Thymus (tissue), 14 donors: ENCODE measurements at places on chromosomes 5 and 9. TPM values are rescaled to one million over a fixed set of nuclear protein-coding genes. Genes with fewer than 3 reads are reported as not detected.

The SEMA5A gene
- total RNA-seq = 2.5 TPM

The ABCA1 gene
- total RNA-seq = 14.6 TPM

The LEAP2 gene
- 1.5 TPM for total RNA-seq

The FBXO38 gene
- 49.9 TPM for total RNA-seq

The SPINK13 gene
- not detected for total RNA-seq

The ORM2 gene
- 0.38 TPM for total RNA-seq

- no peak overlapping the region for H3K4me3 ChIP-seq
- H3K4me1 ChIP-seq = no peaks in the 10 kb centered on the region
- H3K36me3 ChIP-seq = no peaks in the 10 kb centered on the region
Observed at GRCh38 chr5:175381130-175381529, 62.9 kb downstream of the DRD1 start.

GRCh38 chr9:93577078-93577974 is 942 bp downstream of the PHF2 start:
- peak overlapping the region; percentile 15 for H3K27ac ChIP-seq
- peaks cover 44% of the 10 kb centered on the region for H3K4me1 ChIP-seq
- H3K27me3 ChIP-seq = no peaks in the 10 kb centered on the region
- peak overlapping the region; percentile 52 for H3K4me3 ChIP-seq
- no peaks in the 10 kb centered on the region for H3K36me3 ChIP-seq

- no peak overlapping the region for H3K27ac ChIP-seq
- no peak overlapping the region for H3K4me3 ChIP-seq
- DNase-seq = no peak
- H3K36me3 ChIP-seq = no peaks in the 10 kb centered on the region
- peaks cover 21% of the 10 kb centered on the region for H3K27me3 ChIP-seq
Observed at GRCh38 chr5:115809946-115810345, 6.5 kb downstream of the CDO1 start.

- peaks cover 20% of the 10 kb centered on the region for H3K4me1 ChIP-seq
- no peak overlapping the region for H3K4me3 ChIP-seq
- H3K36me3 ChIP-seq = no peaks in the 10 kb centered on the region
- DNase-seq = no peak
- H3K27me3 ChIP-seq = no peaks in the 10 kb centered on the region
Observed at GRCh38 chr9:19185191-19185590, 45.3 kb upstream of the DENND4C start.

GRCh38 chr5:1538276-1538675 is 14.5 kb upstream of the LPCAT1 start:
- no peak for DNase-seq
- H3K27me3 ChIP-seq = no peaks in the 10 kb centered on the region
- no peak overlapping the region for H3K27ac ChIP-seq

DNA sequence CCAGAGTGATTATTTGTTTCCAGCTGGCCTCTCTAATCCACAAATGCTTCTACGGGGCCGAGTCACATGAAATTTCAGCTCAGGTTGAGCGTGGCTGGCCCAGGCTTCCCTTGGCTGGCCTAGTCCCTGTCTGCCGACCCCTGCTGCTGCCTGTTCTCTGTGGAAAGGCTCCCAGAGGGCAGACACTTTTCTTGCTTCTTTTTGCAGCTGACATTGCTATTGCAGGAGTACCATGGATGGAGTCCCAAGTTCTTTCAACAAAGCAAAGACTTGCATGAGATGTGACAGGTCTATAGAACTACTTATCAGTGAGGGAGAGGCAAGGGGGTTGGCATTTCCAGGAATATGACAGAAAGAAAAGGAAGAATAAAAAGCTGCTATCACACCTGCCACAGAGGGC is 287.4 kb upstream of the ARRDC3 start:
- no peaks in the 10 kb centered on the region for H3K27me3 ChIP-seq
- no peak for DNase-seq
- no peaks in the 10 kb centered on the region for H3K36me3 ChIP-seq
- no peaks in the 10 kb centered on the region for H3K4me1 ChIP-seq
- H3K27ac ChIP-seq = no peak overlapping the region
- H3K4me3 ChIP-seq = no peak overlapping the region

DNA sequence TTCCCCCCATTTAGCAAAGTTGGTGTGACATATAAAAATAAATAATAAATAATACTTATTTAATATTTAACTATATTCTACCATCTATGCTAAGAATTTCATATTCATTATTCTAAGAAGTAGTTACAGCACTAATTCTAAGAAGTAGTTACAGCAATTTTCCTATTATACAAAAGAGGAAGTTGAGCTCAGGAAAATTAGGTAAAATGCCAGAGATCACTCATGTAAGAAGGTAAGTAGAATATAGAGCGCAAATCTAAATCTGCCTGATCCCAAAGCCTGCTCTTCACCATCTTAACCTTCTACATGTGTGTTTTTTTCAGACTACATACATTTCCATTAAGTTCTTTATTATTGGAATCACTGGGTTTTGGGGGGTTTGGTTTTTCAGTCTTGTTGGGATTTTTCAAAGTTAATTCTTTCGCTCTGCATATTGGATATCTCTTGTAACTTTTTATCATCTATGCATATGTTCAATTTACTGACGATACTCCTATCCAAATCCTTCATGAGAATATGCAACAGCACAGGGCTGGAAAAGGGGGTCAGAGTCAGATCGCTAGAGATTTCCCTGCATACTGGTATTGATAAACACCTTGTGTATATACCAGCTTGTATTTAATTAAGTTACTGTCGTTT is 852.1 kb downstream of the MAT2B start:
- no peaks in the 10 kb centered on the region for H3K27me3 ChIP-seq
- no peak for DNase-seq
- H3K36me3 ChIP-seq = no peaks in the 10 kb centered on the region
- no peaks in the 10 kb centered on the region for H3K4me1 ChIP-seq
- H3K4me3 ChIP-seq = no peak overlapping the region

- H3K4me3 ChIP-seq = no peak overlapping the region
- H3K4me1 ChIP-seq = no peaks in the 10 kb centered on the region
- no peaks in the 10 kb centered on the region for H3K36me3 ChIP-seq
- no peak for DNase-seq
Observed at GRCh38 chr5:89830691-89831090, 578.9 kb downstream of the CETN3 start.

DNA sequence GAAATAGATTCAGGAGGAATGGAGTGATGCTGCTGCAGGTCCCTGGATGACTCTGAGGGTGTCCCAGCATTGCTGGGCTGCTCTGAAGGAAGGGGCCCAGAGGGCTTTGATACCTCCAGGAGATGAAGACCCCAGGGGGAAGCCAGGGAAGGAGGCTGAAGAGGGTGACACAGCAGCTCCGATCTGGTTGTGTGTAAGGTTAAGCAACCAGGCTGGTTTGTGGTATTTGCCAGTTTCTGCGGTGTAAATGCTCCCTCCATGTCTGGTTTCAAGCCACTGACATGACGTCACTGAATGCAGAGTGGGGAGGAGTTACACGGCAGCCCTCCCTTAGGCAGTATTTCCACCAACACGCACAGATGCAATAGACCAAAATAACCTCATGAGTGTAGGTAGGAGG is 40.0 kb upstream of the ORM1 start:
- no peak overlapping the region for H3K4me3 ChIP-seq
- H3K27me3 ChIP-seq = no peaks in the 10 kb centered on the region
- no peaks in the 10 kb centered on the region for H3K4me1 ChIP-seq

- H3K4me1 ChIP-seq = peaks cover 21% of the 10 kb centered on the region
- H3K36me3 ChIP-seq = no peaks in the 10 kb centered on the region
- peak overlapping the region; percentile 32 for H3K27ac ChIP-seq
- no peak overlapping the region for H3K4me3 ChIP-seq
Observed at GRCh38 chr5:107950776-107951175, 280.0 kb upstream of the EFNA5 start.

DNA sequence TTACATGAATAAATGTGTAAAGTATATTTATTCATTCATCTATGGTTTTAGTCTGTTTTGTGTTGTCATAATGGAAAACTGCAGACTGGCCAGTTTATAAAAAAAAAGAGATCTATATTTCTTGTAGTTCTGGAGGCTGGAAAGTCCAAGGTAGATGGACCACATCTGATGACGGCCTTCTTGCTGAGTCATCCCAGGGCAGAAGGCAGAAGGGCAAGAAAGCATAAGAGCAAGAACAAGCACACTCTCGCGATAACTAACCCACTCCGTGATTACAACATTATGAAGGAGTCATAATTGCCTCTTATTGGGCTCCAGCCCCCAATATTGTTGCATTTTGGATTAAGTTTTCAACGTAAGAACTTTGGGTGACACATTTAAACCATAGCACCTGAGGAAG is 180.4 kb upstream of the DAB2 start:
- H3K27me3 ChIP-seq = no peaks in the 10 kb centered on the region
- H3K4me1 ChIP-seq = no peaks in the 10 kb centered on the region
- no peaks in the 10 kb centered on the region for H3K36me3 ChIP-seq
- no peak overlapping the region for H3K27ac ChIP-seq

GRCh38 chr5:10695055-10695649 is 65.9 kb downstream of the DAP start:
- peaks cover 6% of the 10 kb centered on the region for H3K36me3 ChIP-seq
- H3K4me3 ChIP-seq = no peak overlapping the region
- H3K4me1 ChIP-seq = peaks cover 39% of the 10 kb centered on the region
- peak; percentile 34 for DNase-seq
- H3K27me3 ChIP-seq = no peaks in the 10 kb centered on the region
- no peak overlapping the region for H3K27ac ChIP-seq

DNA sequence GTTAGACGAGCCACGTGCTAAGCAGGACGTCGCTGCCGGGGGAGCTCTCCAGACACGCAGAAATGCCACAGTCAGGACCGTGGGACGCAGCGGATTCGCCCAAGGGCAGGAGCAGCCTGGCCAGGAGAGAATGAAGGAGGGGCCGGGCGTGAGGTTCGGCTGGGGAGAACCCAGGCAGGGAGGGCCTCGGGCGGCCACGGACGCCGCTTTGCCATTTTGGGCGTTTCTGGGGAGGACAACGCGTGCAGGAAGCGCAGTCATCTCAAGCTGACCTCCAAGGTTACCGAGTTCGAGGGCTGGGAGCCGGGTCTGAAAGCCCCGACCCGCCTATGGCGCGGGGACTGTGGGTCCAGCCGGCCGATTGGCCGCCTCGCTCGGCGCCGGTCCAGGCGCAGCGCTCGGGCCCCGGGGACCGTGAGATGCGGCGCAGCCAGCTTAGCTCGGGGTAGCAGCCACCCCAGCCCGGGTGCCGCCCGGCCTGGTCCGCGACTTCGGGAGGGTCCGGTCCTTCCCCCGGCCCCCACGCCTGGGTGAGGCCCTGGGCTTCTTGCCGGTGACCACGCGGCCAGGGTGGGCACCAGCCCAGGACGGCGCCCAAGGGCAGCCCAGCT is 760 bp upstream of the MAN1B1 start:
- peak overlapping the region; percentile 80 for H3K27ac ChIP-seq
- peak overlapping the region; percentile 70 for H3K4me3 ChIP-seq
- H3K27me3 ChIP-seq = peaks cover 5% of the 10 kb centered on the region
- no peak for DNase-seq
- H3K4me1 ChIP-seq = peaks cover 15% of the 10 kb centered on the region
- H3K36me3 ChIP-seq = peaks cover 2% of the 10 kb centered on the region

DNA sequence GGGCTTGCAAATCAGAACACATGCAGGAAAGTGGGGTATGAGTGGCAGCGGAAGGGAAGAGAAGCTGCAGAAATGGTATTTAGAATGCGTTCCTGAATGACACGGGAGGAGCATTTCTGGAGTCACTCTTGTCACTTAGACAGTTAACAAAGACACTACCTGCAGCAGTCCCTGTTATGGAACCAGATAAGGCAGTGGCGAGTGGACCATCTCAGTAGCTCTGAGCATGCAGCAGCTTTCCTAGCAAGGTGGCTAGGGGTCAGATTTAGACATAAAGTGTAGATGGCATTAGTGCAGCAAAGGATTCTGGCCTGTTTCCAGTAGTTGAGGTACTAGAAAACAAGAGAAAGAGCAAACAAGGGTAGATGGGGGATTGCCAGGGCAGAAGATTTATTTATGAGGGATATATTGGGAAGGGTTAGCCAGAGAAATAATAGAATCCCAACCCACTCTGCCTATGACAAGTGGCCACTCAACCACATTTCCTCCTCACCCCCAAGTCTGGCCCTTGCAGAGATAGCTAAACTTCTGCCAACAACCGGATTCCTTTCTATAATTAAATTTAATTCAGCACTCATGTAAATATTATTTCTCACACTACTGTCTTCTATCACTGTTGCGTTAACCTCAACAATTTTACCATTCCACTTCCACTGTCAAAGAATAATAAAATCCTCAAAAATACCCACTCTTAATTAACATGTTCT is 201.6 kb downstream of the DCP2 start:
- DNase-seq = no peak
- H3K27me3 ChIP-seq = no peaks in the 10 kb centered on the region
- H3K36me3 ChIP-seq = no peaks in the 10 kb centered on the region
- no peaks in the 10 kb centered on the region for H3K4me1 ChIP-seq
- no peak overlapping the region for H3K4me3 ChIP-seq
- no peak overlapping the region for H3K27ac ChIP-seq

GRCh38 chr5:40687321-40687720 is 7.6 kb downstream of the PTGER4 start:
- DNase-seq = no peak
- peaks cover 43% of the 10 kb centered on the region for H3K36me3 ChIP-seq
- H3K4me3 ChIP-seq = no peak overlapping the region
- no peak overlapping the region for H3K27ac ChIP-seq
- H3K27me3 ChIP-seq = no peaks in the 10 kb centered on the region
- H3K4me1 ChIP-seq = peaks cover 8% of the 10 kb centered on the region

DNA sequence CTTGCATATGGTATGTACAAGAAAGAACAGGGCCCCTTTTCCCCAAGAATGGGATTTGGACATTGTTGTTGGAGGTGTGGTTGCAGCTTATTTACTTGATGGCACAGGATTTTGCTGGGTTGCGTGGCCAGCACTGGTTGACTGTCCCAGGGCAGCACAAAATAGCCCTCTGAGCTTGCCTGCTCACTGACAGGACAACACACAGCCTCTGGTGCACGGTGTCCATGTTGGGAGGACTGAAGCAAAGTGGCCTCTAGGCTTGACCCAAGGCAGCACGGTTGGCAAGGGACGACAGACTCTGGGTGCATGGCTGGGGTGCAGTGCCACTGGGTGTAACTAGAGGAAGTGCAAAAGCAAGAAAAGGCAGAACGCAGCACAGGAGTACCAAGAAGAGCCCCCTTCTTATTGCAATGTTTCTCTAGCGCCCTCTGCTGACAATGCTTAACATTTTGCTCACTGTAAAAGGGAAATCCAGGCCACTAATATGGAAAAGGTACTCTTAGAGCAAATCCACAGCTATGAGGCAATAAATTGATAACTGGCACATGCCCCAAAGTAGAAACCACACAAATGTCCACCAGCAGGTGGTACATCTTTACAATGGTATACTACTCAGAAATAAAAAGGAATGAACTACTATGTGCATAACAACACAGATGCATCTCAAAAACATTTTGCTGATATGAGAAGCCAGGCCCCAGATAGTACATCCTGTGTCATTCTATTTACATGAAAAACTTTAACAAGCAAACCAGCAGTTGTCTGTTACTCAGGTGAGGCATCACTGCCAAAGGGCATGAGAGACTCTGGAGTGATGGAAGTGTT is 47.4 kb upstream of the BARX1 start:
- H3K4me1 ChIP-seq = no peaks in the 10 kb centered on the region
- H3K27me3 ChIP-seq = no peaks in the 10 kb centered on the region
- no peak overlapping the region for H3K27ac ChIP-seq
- DNase-seq = no peak
- H3K4me3 ChIP-seq = no peak overlapping the region
- H3K36me3 ChIP-seq = no peaks in the 10 kb centered on the region

DNA sequence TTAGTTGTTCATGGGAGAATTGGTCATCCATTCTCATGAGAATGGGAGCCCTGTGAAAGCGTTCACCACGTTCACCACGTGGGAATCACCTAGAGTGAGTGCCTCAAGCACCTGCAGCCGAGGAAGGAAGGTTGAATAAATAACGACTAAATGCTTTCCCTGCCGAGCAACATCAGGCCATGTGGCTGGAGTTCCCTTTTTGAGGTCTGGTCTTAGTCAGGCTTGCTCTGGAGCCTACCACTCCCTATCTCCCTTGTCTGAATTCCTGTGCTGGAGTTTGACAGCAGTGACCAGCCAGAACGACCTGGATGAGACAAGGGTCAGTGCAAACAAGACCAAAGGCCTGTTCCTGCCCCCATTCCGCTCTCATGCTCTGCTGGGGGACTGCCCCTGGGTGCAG is 28.5 kb downstream of the KCNMB1 start:
- H3K4me1 ChIP-seq = no peaks in the 10 kb centered on the region
- H3K4me3 ChIP-seq = no peak overlapping the region
- H3K27me3 ChIP-seq = no peaks in the 10 kb centered on the region
